ENCODE measurements at places on chromosomes 7 and 10. TPM values are rescaled to one million over a fixed set of nuclear protein-coding genes. Genes with fewer than 3 reads are reported as not detected.

DNA sequence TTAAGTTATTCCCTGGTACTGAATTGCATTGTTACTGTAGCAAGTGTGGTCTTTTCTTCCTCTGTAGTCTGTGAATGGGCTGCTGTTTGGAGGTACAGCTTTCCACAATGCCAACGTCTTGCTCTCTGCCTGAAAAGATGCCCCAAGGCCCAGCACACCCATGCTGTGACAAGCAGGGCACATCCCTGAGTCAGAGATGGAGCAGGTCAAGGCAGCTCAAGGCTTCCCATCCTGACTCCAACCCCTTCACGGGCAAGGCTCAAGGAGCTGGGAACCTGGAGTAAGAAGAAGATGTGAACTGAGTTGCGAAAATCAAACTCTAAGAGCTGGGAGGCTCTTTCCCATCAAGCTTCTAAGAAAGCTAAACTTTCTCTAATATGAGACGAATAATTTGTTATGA lies 27.2 kb downstream of the SVIL start:
- H3K4me1 ChIP-seq, result peaks cover 53% of the 10 kb centered on the region
- H3K36me3 ChIP-seq, result peaks cover 10% of the 10 kb centered on the region
- no peak for DNase-seq
- H3K4me3 ChIP-seq, result no peak overlapping the region

SCIN gene
- total RNA-seq, result 0.27 TPM

OPTN gene
- total RNA-seq, result 19.7 TPM

- H3K4me1 ChIP-seq, result peaks cover 9% of the 10 kb centered on the region
- H3K4me3 ChIP-seq, result no peak overlapping the region
- no peaks in the 10 kb centered on the region for H3K36me3 ChIP-seq
- no peak for DNase-seq
- H3K27me3 ChIP-seq, result peaks cover 6% of the 10 kb centered on the region
These were observed 6.0 kb upstream of the LMBR1 start for GRCh38 chr7:156898938-156899337.

DNA sequence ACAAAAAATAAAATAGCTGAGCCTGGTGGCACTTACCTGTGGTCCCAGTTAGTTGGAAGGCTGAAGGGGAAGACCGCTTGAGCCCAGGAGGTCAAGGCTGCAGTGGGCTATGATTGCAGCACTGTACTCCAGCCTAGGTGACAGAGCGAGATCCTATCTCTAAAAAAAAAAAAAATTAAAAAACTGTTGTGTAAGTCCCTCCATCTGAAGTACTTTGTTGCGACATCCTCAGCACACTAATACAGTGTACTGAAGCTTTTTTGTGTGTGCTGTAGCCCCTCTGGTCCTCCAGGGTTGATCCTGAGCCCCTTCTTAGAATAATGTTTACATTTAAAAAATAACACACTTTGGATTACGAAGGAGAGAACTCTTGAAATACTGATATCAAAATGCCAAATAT lies 71.3 kb downstream of the PFKFB3 start:
- no peak overlapping the region for H3K27ac ChIP-seq
- no peak overlapping the region for H3K4me3 ChIP-seq
- no peaks in the 10 kb centered on the region for H3K36me3 ChIP-seq

GRCh38 chr7:47935336-47935735 lies 12.9 kb downstream of the PKD1L1 start:
- H3K4me1 ChIP-seq, result peaks cover 19% of the 10 kb centered on the region
- no peak for DNase-seq
- H3K27me3 ChIP-seq, result no peaks in the 10 kb centered on the region
- no peaks in the 10 kb centered on the region for H3K36me3 ChIP-seq

- no peaks in the 10 kb centered on the region for H3K36me3 ChIP-seq
- peaks cover 37% of the 10 kb centered on the region for H3K4me1 ChIP-seq
- no peak overlapping the region for H3K4me3 ChIP-seq
- no peak overlapping the region for H3K27ac ChIP-seq
These were observed 154.5 kb upstream of the PPP2R2D start for GRCh38 chr10:131746241-131746711.

Measured in muscle of leg (tissue), 16 donors.